Stimulated activated naive CD4-positive, alpha-beta T cell treated with Interleukin-2 at 50 U/mL for 16 hours (primary cell): ENCODE measurements at places on chromosomes 5 and 9.
A peak's percentile ranks its signal among the peaks of the same experiment; 100 is the strongest.

GRCh38 chr9:2536511-2536910 is 85.1 kb upstream of the VLDLR start:
- no peak for DNase-seq

- no peak for DNase-seq
These were observed 15.9 kb downstream of the TLR4 start for GRCh38 chr9:117720066-117720465.

- DNase-seq, result no peak
These were observed 212.4 kb downstream of the TRIM32 start for GRCh38 chr9:116899337-116900006.

DNA sequence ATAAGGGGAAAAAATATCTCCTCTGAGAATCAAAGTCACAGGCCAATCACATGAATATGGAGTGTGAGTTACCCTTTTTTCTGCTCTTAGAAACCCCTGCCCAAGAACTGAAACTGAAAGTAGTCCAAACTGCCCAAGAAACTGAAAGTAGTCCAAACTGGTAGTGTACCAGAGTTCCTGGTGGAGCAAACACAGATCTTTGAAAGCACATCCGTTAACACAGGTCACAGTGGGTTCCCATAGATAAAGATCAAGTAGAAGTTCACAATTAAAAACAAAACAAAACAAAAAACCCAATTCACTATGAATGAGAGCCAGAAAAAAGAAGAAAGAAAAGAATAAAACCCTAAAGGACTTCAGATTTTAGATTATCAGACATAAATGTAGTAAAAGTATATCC is 332.4 kb upstream of the EFNA5 start:
- no peak for DNase-seq

GRCh38 chr5:76180814-76181805 is 97.9 kb downstream of the SV2C start:
- no peak for DNase-seq

DNA sequence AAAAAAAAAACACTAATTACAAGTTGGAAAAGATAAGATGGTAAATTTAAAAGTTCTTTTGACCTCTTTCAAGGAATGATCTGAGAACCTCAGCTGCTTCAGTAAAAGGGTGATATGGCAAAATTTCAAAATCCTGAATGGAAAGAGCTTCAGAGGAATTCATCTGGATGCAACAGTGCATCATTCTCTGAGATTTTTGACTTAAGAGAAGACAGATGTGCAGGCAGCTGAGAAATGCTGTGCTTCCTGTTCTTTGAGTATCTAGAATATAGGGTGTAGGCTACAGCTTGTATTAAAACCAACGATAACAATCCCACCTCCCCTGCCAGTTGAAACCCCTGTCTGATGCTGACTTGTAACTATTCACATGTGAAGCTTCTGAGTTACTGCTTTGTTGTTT is 6.2 kb downstream of the FRMPD1 start:
- DNase-seq, result no peak

DNA sequence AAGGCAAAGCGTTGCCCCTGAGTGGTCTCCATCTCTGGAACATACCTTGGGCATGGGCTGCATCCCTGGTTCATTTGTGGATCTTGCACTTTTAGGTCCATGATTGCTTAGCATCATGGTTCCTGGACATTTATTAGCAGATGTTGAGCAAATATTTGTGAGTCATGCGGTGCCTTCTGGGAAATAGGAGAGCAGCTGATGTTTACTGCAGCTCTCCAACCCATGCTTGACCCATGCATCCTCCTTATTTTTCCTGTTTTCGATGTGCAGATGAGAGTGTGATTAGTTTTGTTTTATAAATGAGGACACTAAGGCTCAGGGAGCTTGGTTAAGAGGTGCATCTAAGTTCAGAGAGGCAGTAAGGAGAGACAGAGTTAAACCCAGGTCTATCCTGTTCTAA is 253.7 kb downstream of the ICE1 start:
- DNase-seq, result no peak

- DNase-seq, result no peak
These were observed 94.1 kb downstream of the SSBP2 start for GRCh38 chr5:81656783-81657182.

DNA sequence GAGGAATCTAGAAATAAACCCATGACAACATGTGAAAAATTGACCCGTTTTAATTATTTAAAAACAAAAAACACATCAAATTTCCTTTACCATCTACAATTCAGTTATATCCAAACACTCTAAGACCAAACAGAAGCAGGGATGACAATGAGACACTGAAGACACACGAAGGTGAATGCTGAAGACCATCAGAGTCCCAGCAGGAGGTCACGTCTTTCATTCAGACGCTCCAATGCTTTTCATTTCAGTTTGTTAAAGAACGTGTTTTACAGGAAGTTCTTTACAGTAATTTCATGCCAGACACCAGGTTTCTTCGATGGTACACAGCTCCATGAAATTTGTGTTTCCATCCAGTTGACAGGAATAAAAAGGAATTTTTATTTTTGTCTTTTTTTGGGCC is 10.1 kb downstream of the RBM22 start:
- DNase-seq, result no peak

- DNase-seq, result no peak
These were observed 30.4 kb upstream of the KLF9 start for GRCh38 chr9:70444904-70445303.

- no peak for DNase-seq
These were observed 184.3 kb downstream of the TSSK1B start for GRCh38 chr5:113250341-113250953.

- DNase-seq, result no peak
These were observed 485.6 kb downstream of the ZSWIM6 start for GRCh38 chr5:61817472-61818326.

GRCh38 chr9:38125889-38126288 is 56.9 kb upstream of the SHB start:
- no peak for DNase-seq

- DNase-seq, result no peak
These were observed 31.7 kb downstream of the ADRB2 start for GRCh38 chr5:148858106-148858505.

GRCh38 chr9:22119522-22120158 is 110.5 kb upstream of the CDKN2B start:
- DNase-seq, result no peak

DNA sequence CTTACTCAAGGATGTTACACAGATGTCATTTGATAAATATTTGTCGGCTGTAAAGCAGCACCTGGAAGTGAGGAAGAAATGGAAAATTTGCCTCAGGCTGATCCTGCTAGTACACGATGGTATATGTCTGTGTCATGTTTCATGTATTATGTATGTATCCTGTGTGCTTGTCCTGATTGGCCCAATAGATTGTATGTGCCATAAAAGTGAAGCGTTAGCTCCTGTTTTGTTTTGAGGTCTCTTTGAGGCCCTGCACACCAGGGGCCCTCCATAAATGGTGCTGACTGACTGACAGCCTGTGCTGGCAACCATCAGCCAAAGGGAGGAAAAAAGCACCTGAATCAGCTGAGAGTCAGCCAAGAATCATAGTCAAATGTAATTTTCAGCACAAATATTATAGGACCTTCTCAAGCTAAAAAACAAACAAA is 11.8 kb upstream of the LNPEP start:
- no peak for DNase-seq

- DNase-seq, result peak; percentile 18
These were observed 65.0 kb downstream of the FGF18 start for GRCh38 chr5:171484460-171484899.
